Activated CD4-positive, alpha-beta memory T cell treated with anti-CD3 and anti-CD28 coated beads, Interleukin-2, amount 10 ng/mL, durations not matched to agents 7 days and 5 days (primary cell): ENCODE measurements at places on chromosomes 6 and 20. TPM values are rescaled to one million over a fixed set of nuclear protein-coding genes. Genes with fewer than 3 reads are reported as not detected.

The RNF217 gene
- total RNA-seq: 2.0 TPM

The GJA1 gene
- total RNA-seq: not detected

The TRERF1 gene
- 18.2 TPM for total RNA-seq

DNA sequence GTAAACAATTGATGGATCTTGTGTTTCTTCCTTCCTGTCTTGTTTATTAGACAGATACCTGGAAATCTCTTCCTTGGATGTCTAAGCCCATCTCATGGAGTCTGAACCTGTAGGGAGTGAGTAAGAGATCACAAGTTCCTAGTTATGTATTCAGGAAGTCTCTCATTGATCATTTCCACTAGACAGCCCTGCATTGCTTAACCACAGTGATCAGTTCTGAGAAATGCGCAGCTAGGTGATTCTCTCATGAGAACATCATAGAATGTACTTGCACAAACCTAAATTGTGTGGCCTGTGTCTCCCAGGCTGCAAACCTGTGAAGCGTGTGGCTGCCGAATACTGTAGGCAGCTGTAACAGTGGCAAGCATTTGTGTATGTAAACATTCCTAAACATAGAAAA is 39.1 kb downstream of the FAM120B start:
- H3K36me3 ChIP-seq: peaks cover 57% of the 10 kb centered on the region
- DNase-seq: peak; percentile 39
- no peaks in the 10 kb centered on the region for H3K27me3 ChIP-seq
- peak overlapping the region; percentile 3 for H3K4me3 ChIP-seq
- H3K27ac ChIP-seq: peak overlapping the region; percentile 69
- H3K4me1 ChIP-seq: peaks cover 37% of the 10 kb centered on the region

- no peak for DNase-seq
- H3K27me3 ChIP-seq: peaks cover 8% of the 10 kb centered on the region
- H3K36me3 ChIP-seq: no peaks in the 10 kb centered on the region
These were observed 234.2 kb upstream of the FOXQ1 start for GRCh38 chr6:1077478-1078416.

GRCh38 chr6:44539701-44540355 is 152.3 kb downstream of the CDC5L start:
- H3K27me3 ChIP-seq: peaks cover 6% of the 10 kb centered on the region
- no peaks in the 10 kb centered on the region for H3K4me1 ChIP-seq
- H3K27ac ChIP-seq: no peak overlapping the region
- no peaks in the 10 kb centered on the region for H3K36me3 ChIP-seq

GRCh38 chr6:11653028-11653583 is 115.6 kb downstream of the TMEM170B start:
- H3K27me3 ChIP-seq: peaks cover 11% of the 10 kb centered on the region
- peak; percentile 61 for DNase-seq
- H3K4me1 ChIP-seq: peaks cover 24% of the 10 kb centered on the region
- peak overlapping the region; percentile 28 for H3K27ac ChIP-seq

- DNase-seq: no peak
- peaks cover 3% of the 10 kb centered on the region for H3K36me3 ChIP-seq
- no peak overlapping the region for H3K4me3 ChIP-seq
- peaks cover 4% of the 10 kb centered on the region for H3K4me1 ChIP-seq
- no peak overlapping the region for H3K27ac ChIP-seq
- H3K27me3 ChIP-seq: no peaks in the 10 kb centered on the region
These were observed 57.9 kb upstream of the FOXO3 start for GRCh38 chr6:108502832-108503231.

DNA sequence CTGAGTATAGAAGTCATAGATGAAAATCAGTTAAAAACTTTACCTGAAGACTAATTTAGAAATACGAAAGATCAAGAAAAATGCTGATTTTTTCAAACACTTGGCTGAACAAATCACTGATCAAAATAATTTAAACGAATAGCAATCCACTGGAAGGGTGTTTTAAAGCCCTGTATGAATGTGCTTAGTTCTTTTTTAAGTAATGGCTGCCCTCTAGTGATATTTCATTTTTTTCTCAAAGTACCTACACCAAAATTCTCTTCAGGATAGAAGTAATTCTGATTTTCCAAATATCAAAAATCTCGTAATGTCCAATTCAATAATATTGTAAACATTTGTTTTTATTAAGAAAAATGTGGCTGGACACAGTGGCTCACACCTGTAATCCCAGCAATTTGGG is 32.5 kb downstream of the AKAP7 start:
- no peak overlapping the region for H3K27ac ChIP-seq
- no peaks in the 10 kb centered on the region for H3K4me1 ChIP-seq
- H3K4me3 ChIP-seq: no peak overlapping the region
- no peaks in the 10 kb centered on the region for H3K36me3 ChIP-seq
